CD4-positive, alpha-beta T cell treated with Interleukin-15 for 4 hours (primary cell): ENCODE measurements at places on chromosomes 6 and 20.

- DNase-seq = peak; percentile 83
Measured at GRCh38 chr6:27503436-27504030, 30.6 kb upstream of the ZNF184 start.

- DNase-seq = no peak
Measured at GRCh38 chr6:12403201-12403826, 113.2 kb downstream of the EDN1 start.

- DNase-seq = peak; percentile 66
Measured at GRCh38 chr6:111487661-111488060, 4.6 kb upstream of the REV3L start.

GRCh38 chr6:92114091-92114675 is 1305.2 kb downstream of the EPHA7 start:
- DNase-seq = no peak

GRCh38 chr6:52877168-52877567 is 32.3 kb downstream of the GSTA3 start:
- no peak for DNase-seq

GRCh38 chr6:31268836-31269235 is 3.1 kb downstream of the HLA-C start:
- DNase-seq = no peak

DNA sequence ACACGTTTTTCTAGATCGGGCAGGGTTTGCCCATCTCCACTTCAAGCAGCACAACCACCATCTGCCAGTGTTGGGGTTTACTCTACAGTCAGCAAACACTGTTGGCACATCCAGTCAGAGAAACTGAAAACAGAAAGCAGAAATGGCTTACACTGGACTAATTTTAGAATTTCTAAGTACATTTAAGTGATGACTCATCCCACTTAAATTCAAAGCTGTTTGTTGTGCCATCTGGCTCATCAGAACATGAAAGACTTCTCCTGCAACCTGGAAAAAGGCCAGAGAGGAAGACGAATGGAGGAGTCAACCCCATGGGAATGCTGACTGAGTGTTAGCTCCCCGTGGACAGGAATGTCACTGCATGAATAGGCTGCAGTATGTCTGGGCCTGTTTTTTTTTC is 21.8 kb downstream of the FAM209B start:
- no peak for DNase-seq

GRCh38 chr6:39203436-39204159 is 25.7 kb downstream of the KCNK5 start:
- DNase-seq = no peak

- DNase-seq = no peak
Measured at GRCh38 chr6:3884007-3884745, 35.0 kb downstream of the FAM50B start.

DNA sequence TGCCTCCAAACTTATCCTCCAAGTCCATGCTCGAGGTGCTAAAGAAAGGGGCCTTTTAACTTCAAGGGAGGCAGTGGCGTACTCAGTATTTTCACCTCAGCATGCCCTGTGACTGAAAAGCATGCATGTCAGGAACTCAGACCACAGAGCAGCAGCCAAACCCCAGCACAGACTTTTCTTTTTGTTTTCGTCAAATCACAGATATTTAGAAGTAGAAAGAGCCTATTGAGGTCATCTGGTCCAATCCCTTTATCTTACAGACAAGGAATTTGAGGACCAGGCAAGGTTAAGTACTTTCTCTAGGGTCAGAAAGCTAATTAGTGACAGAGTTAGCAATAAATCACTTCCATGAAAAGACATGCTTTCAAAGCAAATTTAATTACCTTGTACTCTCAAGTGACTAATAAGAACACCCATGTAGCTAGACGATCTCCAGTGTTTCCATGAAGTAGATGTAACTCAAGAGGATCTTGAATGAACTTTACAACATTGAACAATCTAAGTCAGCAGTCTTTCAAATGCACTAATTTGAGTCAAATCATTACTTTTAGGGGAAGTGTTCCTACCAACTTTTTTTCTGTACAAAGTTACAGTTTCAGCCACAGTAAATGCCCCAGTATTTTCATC is 35.9 kb downstream of the MOXD1 start:
- DNase-seq = no peak

GRCh38 chr20:51562027-51562331 is 19.5 kb upstream of the NFATC2 start:
- DNase-seq = no peak

- DNase-seq = no peak
Measured at GRCh38 chr20:43514648-43514999, 7.1 kb downstream of the L3MBTL1 start.

GRCh38 chr20:10682939-10683338 is 9.1 kb upstream of the JAG1 start:
- DNase-seq = no peak

GRCh38 chr6:155628306-155628705 is 172.7 kb upstream of the NOX3 start:
- DNase-seq = no peak

- no peak for DNase-seq
Measured at GRCh38 chr20:59404749-59405148, 104.3 kb downstream of the EDN3 start.

- DNase-seq = no peak
Measured at GRCh38 chr6:24274441-24275083, 83.3 kb downstream of the DCDC2 start.

DNA sequence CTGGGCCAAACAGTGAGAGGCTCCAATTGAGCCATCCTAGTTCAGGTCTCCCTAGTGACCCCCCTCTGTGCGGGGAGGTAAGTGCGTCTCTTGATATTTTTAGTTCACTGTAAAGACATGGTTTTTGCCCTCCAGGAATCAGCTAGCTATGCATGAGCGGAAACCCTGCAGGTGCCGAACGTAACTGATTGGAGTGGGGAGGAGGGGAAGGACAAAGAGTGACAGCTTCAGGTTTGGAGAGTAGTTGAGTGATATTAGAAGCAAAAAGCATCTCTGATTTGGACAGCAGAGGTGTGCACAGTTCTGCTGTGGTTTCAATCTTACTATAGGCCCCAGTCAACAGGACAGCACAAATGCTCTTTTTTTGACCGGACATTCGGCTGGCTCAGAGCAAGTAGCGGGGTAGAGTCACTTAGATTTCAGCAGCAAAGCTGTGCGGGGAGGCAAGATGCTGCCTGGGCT is 31.8 kb downstream of the TBC1D7 start:
- no peak for DNase-seq

DNA sequence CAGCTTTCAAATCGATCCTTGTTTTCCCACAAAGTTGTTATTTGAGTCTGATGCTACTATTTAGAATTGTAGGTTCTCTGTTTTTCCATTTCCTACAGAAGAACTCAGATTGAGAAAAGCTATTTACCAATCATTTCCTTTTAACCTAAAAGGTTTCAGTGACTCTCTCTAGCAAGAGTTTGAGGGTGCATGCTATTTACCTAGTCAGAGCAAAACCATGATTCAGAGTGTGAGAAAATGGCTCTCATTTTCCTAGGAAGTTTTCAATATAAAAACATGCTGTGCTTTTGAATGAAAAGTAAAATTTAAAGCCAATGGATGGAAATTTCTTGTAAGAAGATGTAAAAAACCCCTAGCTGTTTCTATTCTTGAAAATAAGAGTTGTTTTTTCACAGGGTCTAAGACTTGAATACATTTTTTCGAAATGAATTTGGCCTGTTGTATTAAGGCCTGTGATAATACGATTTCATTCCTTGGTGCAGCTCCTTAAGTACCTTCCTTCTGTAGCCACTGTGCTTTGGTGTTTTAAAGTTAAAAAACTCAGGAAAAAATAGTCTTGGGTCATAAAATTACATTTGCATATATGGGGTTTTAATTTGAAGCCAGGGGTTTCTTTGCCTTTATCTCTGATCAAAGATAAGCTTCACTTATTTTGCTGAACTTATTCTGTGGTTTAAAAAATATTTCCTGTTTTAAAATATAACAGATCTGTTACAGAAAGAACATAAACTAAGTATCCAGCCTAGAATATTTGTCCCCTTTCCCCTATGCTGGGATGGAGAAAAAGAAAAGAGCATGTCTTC is 18.0 kb upstream of the RSPH3 start:
- peak; percentile 39 for DNase-seq

DNA sequence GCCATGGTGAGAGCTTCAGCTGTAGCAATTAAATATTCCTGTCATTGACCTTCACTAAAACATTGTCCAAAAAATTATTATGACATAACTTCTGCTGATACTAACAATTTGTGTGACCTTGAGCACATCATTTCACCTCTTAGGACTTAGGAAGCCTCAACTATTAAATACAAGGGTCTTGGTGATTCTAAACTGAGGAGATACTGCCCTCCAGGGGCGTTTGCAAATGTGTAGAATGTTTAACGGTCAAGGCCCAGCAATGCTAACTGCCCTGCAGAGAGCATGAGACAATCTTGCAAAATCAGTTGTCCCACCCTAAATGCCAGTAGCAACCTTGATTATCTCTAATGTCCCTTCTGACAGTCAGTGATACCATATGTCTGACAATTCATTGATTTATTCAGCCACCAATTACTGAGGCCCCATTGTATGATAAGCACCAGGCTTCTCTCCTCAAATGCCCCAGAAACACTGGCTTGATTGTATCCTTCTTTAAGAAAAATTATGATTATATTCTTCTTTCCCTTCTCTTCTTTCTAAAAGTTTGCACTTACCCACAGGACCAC is 284.1 kb upstream of the PLN start:
- DNase-seq = no peak

GRCh38 chr6:47545223-47545622 is 67.6 kb downstream of the CD2AP start:
- no peak for DNase-seq

DNA sequence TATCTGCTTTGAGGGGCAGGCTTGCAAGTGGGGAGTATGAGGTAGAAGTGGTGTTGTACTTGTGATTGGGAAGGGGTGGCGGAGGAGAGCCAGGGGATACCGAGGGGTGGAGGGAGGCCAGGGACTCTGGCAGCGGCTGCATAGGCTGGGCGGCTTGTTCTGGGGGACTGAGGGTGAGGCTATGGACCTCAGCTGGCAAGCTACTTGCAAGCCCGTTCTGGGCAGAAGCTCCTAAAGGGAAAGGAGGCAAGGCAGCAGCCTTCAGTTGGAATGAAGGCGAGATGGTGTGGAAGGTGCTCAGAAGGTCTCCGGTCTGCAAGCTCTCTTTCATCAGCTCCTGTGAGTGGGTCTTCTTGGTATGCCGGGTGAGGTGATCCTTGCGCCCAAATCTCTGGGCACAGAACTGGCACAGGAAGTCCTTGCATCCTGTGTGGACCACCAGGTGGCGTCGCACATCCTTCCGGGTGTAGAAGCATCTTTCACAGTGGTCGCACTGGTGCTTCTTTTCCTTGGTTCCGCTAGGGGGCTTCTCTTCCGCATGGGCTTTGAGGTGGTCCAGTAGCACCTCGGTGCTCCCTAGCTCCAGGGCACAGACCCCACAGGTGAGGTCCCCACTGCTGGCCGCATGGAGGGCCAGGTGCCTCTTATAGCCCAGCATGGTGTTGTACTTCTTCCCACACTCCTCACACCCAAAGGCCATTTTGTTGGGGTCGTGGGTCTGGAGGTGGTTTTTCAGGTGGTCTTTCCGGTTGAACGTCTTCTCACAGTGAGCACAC is 66.0 kb downstream of the PLAGL1 start:
- peak; percentile 49 for DNase-seq

- DNase-seq = no peak
Measured at GRCh38 chr20:11249683-11250082, 575.9 kb upstream of the JAG1 start.

DNA sequence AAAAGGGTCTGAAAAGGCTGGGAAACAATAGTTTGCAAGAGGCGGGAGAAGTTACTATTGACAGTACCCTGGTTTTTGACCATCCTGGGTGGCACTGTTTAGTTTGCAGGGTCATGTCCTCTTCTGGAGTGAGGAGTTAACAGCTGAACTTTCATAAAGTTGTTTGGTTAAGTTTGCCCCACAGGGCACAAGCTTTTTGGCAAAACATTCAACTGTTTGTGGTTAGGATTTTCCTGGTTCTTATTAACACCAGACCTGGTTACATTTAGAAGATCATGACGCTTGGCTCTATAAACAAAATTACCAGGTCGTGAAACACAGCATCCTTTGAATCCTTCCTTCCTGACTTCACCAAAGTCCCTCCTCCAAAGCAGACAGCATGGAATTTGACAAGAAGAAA is 106.1 kb downstream of the RIN2 start:
- DNase-seq = no peak

DNA sequence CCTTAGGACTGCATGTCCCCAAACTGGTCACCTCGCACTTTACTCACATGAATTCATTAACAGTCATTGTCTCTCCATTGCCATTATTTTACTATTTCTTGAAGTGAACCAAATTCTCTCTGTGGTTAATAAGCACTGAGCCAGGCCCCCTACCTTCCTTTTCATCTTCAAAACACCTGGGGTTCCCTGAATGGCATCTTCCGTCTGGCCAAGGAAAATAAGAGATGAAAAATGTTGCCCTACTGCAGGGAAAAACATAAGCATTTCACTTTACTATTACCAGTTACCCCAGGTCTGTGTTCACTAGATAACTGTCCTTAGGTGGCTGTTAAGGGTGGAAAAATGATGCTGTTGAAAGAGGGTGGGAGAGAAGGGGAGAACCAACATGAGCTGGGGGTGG is 10.0 kb upstream of the NKX2-2 start:
- no peak for DNase-seq

GRCh38 chr6:127515234-127515793 is 3.8 kb downstream of the MTCL3 start:
- peak; percentile 19 for DNase-seq

DNA sequence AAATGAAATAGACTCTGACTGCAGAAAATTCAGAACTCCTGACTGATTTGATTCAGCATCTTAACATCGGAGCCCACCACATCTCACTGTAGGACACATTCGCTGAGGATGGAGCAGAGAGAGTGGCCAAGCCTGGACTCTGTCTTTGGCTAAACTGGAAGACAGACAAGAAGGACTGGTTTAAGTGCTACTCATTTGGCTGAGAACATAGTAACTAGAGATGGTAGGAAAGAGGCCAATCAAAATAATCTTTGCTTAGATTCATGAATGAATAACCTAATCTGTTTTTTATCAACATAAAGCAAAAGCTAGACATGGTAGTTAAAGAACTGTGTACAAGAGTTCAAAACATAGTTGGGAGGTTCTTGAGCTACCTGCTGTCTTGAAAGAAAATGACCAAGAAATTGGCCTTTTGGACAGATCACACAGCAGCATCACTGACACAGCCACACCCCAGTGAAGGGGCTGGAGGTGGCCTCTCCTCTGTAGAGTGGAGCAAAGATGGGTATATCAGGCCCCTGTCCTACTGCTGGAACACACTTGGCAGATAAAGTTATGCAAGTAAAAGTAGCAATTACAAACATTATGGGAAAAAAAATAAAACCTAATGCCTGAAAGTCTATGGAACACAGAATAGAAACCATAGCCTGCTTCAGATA is 87.1 kb upstream of the NT5E start:
- no peak for DNase-seq

DNA sequence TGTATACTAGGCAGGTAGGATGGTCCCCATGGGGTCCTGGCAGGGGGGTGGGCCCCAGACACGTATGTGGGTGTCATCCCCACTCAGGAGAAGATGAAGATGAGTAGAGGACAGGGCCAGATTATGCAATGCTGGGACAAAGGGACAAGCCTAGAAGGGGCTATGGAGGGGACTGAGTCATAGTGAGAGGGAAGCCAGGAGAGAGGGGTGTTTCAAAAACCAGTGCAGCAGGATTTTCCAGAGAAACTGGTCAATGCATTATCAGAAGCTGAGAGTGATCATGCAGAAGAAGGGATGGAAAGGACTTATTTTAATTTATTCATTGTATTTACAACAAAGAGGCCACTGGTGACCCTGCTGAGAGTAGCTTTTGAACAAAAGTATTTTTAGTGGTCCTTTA is 74.0 kb downstream of the PPP1R3G start:
- no peak for DNase-seq

- no peak for DNase-seq
Measured at GRCh38 chr6:139852488-139853140, 478.2 kb upstream of the CITED2 start.
